ENCODE measurements at places on chromosomes 6 and 20. TPM values are rescaled to one million over a fixed set of nuclear protein-coding genes. Genes with fewer than 3 reads are reported as not detected.

GMDS gene
- 10.9 TPM for total RNA-seq

SRMS gene
- total RNA-seq = not detected

SPAG4 gene
- total RNA-seq = 23.7 TPM

OPRM1 gene
- total RNA-seq = not detected

KIF6 gene
- 0.32 TPM for total RNA-seq

All from epithelial cell of alveolus of lung (primary cell).